ENCODE measurements at places on chromosomes 12 and 14. TPM values are rescaled to one million over a fixed set of nuclear protein-coding genes. Genes with fewer than 3 reads are reported as not detected.

DNA sequence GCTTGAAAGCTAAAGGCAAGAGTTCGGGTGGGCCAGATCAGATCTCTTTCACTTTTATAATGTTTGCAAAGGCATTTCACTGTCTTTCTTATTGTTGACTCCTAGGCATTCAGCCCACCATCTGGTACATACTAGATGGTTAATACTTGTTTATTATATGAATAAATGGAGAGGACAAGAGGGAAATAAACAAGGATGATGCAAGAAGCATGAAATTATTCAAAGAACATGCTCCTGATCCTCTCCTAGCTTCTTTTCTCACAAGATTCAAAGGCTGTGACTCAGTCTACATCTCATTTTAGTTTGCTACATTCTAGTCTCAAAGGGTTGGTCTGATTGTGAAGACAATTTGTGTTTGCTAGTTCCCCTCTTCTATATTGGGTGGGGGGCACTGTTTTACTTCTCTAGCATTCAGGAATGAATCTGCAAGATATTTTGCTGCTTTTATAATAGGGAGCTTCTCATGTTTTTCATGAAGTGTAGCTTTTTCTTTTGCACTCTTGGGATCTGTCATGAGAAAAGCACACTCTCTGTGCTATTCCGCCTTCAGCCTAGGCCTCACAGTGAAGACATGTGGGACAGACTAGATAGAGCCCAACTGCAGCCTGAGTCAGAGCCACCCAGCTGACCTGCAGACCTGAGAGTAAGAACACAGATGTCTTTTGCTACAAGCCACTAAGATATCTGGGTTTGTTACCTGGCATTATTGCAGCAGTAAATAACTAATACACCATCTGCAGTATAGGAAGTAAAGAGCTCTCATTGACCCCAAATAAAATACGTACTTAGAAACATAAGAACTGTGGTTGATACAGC, 65.7 kb downstream of the PTHLH start:
- no peak for DNase-seq

DNA sequence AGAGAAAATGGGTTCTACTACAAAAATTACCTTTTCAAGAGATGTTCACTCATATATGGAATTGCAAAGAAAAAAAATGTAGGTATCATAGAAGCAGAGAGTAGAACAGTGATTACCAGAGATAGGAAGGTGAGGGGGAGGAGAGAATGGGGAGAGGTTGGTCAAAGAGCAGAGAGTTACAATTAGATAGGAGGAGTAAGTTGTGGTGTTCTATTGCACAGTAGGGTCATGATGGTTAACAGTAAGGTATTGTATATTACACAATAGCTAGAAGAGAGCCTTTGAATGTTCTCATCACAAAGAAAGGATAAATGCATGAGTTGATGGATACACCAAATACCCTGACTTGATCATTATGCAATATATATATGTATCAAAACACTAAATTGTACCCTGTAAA, 145.8 kb downstream of the TMEM117 start:
- no peak for DNase-seq

GRCh38 chr12:75756771-75757170, 245.4 kb upstream of the KRR1 start:
- no peak for DNase-seq

GRCh38 chr14:58091883-58092630, 60.0 kb downstream of the ARMH4 start:
- DNase-seq: no peak

- DNase-seq: no peak
These were observed 142.0 kb upstream of the GZMB start for GRCh38 chr14:24775950-24776349.

GRCh38 chr12:108312693-108313189, 26.4 kb downstream of the CMKLR1 start:
- no peak for DNase-seq

- DNase-seq: no peak
These were observed 68.5 kb downstream of the BHLHE41 start for GRCh38 chr12:26056335-26056734.

- no peak for DNase-seq
These were observed 13.1 kb upstream of the NID2 start for GRCh38 chr14:52081964-52082363.

DNA sequence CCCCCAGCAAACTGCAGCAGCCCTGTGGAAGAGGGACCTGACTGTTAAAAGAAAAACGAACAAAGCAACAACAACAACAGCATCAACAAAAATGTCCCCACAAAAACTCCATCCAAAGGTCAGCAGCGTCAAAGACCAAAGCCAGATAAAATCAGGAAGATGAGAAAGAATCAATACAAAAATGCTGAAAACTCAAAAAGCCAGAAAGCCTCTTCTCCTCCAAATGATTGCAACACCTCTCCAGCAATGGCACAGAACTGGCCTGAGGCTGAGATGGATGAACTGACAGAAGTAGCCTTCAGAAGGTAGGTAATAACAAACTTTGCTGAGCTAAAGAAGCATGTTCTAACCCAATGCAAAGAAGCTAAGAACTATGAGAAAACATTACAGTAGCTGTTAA, 45.4 kb upstream of the PPP4R3A start:
- DNase-seq: no peak

GRCh38 chr14:57402173-57402852, 11.9 kb downstream of the NAA30 start:
- no peak for DNase-seq

DNA sequence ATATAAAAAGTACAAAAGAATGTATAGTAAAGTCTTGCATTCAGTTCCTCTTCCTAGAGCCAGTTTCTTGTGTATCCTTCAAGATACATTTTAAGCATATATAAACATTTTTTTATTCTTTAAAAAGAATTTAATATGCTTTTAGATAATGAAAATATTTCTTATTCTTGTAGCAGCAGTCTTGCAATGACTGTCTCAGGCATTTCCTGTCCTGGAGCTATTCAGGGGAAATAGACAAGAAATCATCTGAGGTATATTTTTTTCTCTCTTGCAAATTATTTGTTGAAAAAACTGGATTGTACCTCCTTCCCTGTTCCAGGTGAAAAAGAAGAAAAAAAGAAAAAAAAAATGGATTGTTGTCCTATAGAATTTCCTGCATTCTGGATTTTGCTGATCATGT, 17.0 kb upstream of the ERBB3 start:
- DNase-seq: no peak

The SMIM41 gene
- 0.61 TPM for polyA plus RNA-seq

The ITPR2 gene
- polyA plus RNA-seq: 13.7 TPM

The SNW1 gene
- 89.1 TPM for polyA plus RNA-seq

The UNG gene
- polyA plus RNA-seq: 71.8 TPM

The OR6C2 gene
- not detected for polyA plus RNA-seq

The SYT1 gene
- 17.3 TPM for polyA plus RNA-seq

The FGF6 gene
- polyA plus RNA-seq: not detected

All from renal pelvis (tissue), 12 donors.